Stimulated activated CD4-positive, alpha-beta T cell treated with anti-CD3 and anti-CD28 coated beads, Interleukin-4, amount 100 ng/mL, for 4 hours (primary cell): ENCODE measurements at places on chromosomes 2 and 18.

DNA sequence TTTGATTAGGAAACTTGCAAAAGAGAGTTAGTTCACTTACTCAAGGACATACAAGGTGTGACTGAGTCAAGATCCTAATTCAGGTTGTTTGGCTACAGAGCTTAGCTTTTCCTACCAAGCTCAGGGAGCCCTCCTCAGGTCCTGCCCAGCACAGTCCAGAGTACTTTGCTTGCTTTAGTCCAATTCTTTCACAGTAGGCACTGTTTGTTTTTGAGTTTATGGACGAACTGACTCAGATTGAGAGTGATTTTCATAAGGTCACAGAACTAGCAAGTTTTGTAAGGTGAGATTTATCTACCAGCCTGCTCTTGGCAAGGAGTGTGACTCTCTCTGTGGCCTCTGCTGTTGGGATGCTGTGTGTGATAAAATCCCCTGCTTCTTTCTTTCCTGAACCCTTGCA, 310.5 kb downstream of the PTPRM start:
- no peak for DNase-seq

DNA sequence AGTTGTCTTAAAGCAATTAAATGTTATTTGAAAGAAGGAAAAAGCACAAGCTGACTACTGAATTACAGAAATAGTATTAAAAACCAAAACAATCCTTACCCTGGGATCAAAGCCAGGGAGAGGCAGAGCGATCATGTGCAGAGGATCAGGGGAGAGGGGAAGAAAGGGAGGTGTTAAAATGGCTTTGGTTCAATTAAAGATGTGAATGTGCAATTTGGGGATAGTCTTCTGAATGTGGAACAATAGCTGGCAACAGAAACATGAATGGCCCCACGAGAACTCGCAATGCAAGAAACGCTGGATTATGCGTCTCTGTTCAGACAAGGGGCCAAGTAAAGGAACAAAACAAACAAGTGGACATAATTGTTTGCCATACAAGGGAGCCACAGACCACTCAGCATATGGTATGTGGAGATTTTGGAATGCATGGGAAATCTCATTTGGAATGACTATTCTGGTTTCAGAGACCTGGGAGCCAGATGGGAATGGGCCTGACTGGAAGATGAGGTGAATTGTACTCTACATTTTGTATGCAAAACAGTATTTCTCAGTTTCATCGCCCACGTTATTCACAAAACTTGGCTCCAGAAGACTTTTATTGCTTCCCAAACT, 155.4 kb downstream of the SLC4A3 start:
- no peak for DNase-seq

GRCh38 chr2:98895901-98896300, 40.1 kb downstream of the CRACDL start:
- DNase-seq = no peak

GRCh38 chr2:172821370-172822338, 86.0 kb downstream of the RAPGEF4 start:
- no peak for DNase-seq

- DNase-seq = no peak
These were observed 562.7 kb upstream of the SLC39A10 start for GRCh38 chr2:195094330-195094729.

DNA sequence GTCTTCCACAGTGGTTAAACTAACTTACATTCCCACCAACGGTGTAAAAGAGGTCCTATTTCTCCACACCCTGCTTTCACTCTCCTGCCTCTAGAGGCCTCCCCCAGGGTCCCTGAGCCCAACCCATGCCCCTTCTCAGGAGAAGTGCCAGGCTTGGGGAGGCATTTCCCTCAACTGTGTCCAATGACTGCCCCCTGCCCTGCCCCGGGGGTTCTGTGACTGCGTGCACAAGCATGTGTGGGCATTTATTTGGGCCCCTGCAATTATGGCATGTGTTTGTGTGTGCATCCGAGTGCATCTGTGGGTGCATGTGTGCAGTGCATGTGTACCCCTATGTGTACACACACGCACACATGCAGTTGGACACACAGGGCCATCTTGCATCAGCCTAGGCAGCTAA, 57.3 kb downstream of the INHBB start:
- no peak for DNase-seq

GRCh38 chr2:239441261-239442078, 40.6 kb upstream of the HDAC4 start:
- DNase-seq = no peak

- DNase-seq = no peak
These were observed 911.6 kb downstream of the TDRD15 start for GRCh38 chr2:22035361-22035830.

- DNase-seq = no peak
These were observed at the start of gene SP9 for GRCh38 chr2:174334781-174335251. Gene SP9, plus strand, starts transcription at chr2:174334954. Its CDS starts 139 bp downstream, at chr2:174335093.

- no peak for DNase-seq
These were observed 3.1 kb upstream of the SNED1 start for GRCh38 chr2:240995041-240996021.

GRCh38 chr2:175832866-175833265, 169.2 kb downstream of the LNPK start:
- no peak for DNase-seq

GRCh38 chr2:171309455-171310286, 124.1 kb downstream of the METTL8 start:
- DNase-seq = no peak

DNA sequence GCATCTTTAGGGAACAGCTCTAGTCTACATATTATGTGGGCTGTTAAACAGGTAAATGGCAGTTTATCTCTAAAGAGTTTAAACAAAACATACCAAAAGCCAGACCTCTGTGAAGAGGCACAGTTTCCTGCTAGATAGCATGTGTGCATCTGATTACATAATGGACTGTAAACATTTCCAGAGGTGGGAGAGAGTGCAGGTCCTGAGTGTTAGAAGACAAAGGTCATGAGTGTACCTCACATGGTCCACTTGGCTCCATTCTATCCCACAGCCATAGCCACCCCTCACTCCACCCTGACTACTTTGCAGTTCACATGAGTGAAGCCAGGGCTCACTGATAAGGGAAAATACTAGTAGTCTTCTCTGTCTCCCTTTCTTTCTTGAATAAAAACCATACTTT, 233.4 kb downstream of the MTX2 start:
- DNase-seq = no peak

- no peak for DNase-seq
These were observed 71.9 kb downstream of the TEX51 start for GRCh38 chr2:126970583-126970982.

DNA sequence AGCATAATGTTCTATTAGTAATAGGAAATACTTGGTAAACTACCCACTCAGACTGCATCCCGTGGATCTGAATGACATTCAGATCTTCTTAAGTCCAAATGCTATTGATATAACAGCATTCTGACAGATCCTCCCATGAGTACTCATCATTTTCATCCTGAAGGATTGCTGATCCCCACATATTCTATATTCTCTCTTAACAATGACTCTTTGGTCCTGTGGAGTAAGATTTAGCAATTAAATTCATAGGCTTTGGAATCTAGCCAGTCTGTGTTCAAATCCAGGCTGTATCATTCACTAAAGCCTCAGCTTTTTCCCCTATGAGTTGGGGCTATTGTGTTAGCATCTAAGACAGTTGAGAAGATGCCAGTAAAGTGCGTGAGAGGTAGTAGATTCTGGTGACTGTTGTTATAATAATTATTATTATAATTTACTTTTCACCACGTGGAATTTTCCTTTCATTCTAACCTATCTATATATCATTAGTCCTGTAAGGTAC, 591.3 kb upstream of the SYT4 start:
- no peak for DNase-seq

GRCh38 chr2:36322108-36322507, 33.5 kb upstream of the CRIM1 start:
- no peak for DNase-seq

- no peak for DNase-seq
These were observed 85.2 kb downstream of the GLI2 start for GRCh38 chr2:120820953-120821279.

- no peak for DNase-seq
These were observed 133.5 kb downstream of the SPTBN1 start for GRCh38 chr2:54589340-54590215.

- no peak for DNase-seq
These were observed 41.8 kb upstream of the COPS8 start for GRCh38 chr2:237043866-237044265.

DNA sequence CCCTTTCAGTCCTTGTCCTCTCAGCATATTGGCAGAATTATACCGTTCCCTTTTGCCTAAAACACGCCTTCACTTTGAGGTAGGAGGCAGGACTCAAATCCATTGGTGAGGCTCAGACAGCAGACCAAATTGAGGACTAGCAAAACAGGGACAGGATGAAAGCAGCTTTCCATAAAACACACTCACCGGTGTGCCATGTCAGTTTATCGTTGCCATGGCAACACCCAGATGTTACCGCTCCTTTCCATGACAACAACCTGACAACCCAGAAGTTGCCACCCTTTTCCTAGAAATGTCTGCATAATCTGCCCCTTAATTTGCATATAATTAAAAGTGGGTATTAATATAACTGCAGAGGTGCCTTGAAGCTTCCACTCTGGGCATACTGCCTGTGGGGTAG, 730.4 kb downstream of the METTL4 start:
- no peak for DNase-seq

DNA sequence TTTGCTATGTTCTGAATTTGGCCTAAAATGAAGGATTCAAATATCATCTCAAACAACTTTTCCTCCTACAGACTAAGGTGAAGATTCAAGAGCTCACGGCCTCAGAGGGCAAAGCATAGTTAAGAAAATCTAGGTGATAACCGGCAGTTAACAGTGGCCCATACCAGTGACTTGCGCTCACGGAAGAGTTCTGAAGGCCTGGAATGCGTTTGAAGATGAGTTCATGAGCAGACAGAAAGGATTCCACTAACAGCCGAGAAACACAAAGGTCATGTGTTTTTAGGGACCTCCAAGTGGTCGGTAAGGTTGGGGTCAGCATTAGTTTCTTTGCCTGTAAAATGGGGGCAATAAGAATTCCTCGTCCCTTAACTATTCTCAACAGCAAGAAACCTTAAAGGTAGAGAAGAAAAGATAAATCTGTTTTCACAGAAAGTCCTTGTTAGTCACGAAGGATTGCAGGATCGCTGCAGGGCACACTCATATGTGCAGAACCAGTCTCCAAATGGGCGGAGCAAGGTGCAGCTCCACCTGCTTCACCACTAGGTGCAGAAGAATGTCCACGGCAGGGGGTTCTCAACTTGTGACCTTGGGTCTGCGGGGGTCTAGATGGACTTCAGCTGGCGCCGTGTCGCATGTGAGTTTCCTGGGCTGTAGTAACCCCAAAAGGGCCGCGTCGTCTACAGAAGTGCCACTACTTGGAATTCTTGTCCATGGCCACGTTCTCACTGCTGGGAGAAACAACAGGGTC, 708 bp upstream of the RPIA start:
- peak; percentile 45 for DNase-seq

- no peak for DNase-seq
These were observed 77.2 kb downstream of the TLK1 start for GRCh38 chr2:171083451-171083850.

GRCh38 chr18:44686156-44686555, 5.5 kb downstream of the SETBP1 start:
- DNase-seq = no peak

DNA sequence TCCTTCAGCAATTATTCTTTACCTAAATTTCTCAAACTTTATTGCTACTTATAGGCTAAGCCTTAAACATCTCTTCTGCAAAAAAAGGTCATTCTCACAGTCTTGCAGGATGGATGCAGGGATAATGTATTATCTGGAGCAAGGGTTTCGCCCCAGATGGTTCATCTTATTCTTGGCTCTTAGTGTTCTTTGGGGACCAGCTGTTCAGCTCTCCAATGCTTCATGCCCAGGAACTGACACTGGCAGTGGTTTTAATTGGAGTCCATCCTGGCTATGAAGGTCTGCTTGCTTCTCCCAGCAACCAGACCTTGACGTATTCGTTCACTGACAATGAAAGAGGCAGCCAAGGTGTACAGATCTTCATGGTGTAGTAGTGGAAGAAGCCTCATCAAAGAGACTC, 331.9 kb downstream of the SLC8A1 start:
- DNase-seq = no peak

DNA sequence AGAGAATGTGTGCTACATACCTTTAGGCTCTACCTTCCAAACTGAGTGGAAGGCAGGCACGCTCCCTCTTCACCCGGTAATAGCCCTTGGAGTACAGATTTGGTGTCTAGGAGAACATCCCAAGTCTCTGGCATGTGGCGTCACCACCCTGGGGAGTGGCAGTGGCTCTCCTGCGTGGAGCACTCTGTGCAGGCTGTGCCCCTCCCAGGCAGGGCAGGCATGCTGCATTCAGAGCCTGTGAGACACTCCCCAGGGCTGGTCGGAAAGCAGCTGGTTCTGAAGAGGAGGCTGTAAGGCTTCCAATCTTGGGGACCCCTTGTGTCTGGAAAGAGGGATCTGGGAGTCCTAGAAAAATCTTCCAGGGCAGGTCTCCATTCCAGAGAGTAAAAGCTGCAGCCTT, 193.3 kb downstream of the ANKRD30B start:
- DNase-seq = no peak

- DNase-seq = peak; percentile 61
These were observed 4.2 kb upstream of the POU3F3 start for GRCh38 chr2:104849618-104850141.

- no peak for DNase-seq
These were observed 66.7 kb downstream of the ASB1 start for GRCh38 chr2:238493411-238493810.

- DNase-seq = no peak
These were observed 159.9 kb downstream of the BARD1 start for GRCh38 chr2:214649440-214650205.

DNA sequence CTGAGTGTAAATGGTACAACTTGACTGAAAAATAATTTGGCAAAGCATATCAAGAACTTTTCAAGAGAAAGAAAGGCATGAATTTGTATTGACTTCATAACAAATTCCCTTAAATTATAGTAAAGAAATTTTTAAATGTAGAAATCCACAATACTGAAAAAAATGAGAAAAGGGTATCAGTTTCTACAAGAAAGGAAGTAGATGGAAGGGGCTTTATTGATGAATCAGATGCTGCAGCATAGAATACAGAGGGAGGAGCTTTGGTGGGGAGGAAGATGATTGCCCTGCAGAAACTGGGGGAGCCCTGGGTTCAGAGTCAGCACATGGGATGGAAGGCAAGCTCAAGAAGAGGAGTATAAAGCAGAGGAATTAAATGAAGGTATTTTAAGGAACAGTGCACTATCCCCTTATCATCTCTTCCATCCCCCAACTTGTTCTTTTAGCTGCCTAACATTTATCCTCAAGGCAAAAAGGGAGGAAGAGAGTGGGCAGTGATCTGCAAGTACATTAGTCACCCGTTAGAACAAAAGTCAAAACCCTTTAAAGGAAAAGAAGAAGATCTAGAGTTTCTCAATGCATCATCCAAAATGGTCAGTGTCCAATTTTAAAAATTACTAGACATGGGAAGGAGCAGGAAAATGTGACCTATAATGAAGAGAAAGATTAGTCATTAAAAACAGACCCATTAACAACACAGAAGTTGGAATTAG, 77.7 kb downstream of the KCTD18 start:
- no peak for DNase-seq

- DNase-seq = no peak
These were observed 845 bp downstream of the EML4 start for GRCh38 chr2:42169874-42170521.
